ENCODE measurements at places on chromosomes 13 and 19.
A peak's percentile ranks its signal among the peaks of the same experiment; 100 is the strongest.

- no peak for DNase-seq
Measured at GRCh38 chr19:8584965-8585893, 8.0 kb upstream of the MYO1F start.

DNA sequence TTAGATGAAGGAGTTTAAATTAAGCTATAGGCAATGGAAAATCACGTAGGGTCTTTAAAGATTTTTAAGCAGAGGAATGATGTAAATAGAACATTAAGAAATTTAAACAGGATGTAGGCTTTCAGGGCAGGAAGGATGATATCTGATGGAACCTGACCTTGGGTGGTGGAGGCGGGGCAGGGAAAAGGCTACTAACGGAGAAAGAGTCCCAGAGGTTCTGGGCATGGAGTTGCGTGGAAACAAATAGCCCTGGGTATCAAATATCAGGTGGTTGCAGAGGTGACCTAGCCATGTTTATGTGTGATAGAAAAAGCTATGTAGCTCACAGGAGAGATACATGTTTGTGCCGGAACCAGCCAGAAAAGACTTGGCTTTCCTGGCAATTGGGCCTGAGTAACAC is 7.8 kb upstream of the CDK8 start:
- DNase-seq: no peak

DNA sequence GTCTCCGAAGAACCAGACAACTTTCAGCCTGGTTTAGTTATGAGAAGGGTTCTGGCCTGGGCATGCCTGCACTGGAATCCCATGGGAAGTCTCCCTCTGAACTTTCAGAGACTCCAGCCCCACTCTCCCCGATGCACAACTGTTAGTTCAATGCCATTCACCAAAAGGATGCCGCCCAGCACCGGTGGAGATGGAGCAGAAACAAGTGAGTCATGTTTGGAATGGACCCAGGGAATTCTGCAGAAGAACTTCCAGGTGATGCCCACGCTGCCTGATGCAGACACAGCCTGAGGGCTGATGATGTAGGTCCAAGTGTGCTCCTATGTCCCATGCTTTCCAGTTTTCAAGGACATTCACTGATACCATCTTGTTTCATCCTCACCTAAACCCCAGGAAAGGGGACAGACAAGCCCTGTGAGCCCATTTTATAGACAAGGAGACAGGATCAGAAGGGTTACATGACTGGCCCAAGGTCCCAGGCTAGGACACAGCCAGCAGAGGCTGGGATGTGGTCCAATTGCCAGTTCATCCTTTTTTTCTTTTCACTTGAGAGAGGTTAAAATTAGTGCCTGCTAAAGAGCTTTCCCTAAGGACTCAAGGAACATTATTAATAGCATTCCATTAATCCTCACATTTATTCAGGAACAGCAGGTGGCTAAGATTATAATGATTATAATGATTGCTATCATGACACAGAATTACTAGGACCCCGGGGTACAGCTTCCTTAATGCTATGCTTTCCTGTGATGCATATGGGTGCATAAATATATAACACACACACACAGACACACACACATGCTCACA is 39.5 kb downstream of the SIAH3 start:
- peak; percentile 4 for DNase-seq

GRCh38 chr13:29852472-29853054 is 2.1 kb upstream of the UBL3 start:
- no peak for DNase-seq

GRCh38 chr13:78636495-78636894 is 22.5 kb downstream of the OBI1 start:
- no peak for DNase-seq

DNA sequence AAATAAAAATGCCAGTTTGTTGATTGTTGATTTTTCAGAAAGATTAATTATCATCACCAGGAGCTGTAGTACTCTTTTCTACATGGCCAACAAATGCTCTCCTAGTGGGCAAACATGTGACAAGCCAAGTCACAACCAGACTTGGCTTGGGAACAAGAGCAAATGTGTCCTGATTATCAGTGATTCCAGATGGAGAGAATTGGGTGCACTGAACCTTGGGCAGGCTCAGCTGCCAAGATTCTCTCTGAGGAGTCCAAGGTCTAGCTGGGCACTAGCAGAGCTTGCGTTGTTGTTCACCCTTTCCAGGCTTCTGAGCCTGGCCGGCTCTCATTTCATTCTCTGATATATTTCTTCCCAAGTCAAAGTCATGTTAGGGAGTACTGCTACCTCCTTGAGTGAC is 27.3 kb upstream of the GPI start:
- no peak for DNase-seq

DNA sequence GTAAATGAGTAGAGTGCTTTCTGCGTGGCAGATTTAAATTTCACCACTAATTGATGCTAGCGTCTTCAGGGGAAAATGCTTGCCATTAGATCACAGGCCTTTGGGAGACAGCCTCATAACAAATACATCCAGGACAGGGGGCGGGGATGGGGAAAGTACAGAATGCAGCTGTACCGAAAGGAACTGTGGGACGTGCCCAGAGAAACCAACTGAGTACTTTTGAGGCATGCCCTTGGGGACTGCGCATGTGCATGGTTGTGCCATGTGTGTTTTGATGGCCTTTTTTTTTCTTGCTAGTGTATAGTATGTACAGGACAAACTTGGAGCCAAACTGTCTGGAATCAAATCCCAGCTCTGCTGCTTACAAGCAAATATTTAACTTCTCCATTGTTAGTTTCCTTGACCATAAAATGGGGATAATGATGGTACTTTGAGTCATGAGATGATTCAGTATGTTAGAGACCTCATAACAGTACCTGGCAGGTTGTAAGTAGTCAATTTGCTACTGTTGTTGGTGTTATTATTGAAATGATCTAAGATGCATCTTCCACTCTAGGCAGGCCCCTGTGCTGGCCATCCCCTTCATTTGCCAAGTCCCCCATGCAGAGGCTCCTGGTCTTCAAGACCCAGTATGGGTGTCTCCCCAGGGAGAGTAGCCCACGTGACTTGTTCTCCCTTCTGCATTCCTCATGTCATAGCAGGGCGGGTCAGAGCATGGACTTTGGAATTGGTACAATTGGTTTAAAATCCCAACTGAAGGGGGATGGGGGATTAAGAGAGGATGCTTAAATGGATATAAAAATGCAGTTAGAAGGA is 68.3 kb upstream of the NPAS1 start:
- no peak for DNase-seq

- DNase-seq: no peak
Measured at GRCh38 chr19:50358483-50359327, 6.7 kb downstream of the NAPSA start.

GRCh38 chr13:20497006-20497775 is 28.5 kb downstream of the CRYL1 start:
- no peak for DNase-seq

DNA sequence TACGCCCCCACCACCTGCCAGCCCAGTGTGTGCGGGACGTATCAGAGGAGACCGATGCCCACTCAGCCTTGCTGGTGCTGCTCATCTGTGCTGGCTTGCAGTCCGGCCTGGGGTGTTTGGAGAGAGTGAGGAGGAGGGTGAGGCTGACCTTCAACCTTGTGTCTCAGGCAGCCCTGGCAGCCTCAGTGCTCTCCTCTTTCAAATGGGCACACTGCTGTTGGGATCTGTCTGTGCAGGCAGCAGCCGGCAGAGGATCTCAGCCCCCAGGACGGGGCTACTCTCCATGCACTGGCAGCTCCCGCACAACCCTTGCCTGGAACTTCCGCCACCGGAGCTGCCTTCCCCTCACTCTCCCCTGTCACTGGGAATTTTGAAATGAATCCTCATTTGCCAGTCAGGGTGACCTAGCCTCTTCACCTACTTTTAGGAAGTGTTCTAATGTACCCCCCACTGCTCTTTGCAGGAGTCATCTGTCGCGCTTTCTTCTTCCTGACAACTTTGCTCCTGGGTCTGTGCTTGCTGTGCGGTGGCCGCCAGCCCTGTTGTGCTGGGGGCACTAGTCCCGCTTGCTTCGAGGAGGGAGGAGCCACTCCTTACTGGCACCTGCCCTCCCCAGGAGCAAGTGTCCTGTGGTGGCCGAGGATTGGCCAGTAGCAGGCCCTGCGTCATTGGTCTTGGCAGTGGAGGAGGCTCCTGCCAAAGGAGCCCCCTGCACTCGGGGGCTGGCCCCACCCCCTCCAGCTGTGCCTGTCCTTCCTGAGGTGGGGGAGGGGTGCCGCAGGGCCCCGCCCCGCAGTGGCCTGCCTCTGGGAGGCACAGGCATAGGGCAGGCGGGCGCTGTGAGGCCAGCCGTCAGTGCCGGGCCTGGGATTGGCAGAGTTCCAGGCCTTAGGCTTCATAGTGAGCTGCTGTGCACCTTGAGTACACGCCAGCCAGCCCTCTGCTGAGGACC is 53.4 kb downstream of the TSSK6 start:
- DNase-seq: no peak

GRCh38 chr19:1874554-1875185 is 10.6 kb downstream of the ABHD17A start:
- no peak for DNase-seq

DNA sequence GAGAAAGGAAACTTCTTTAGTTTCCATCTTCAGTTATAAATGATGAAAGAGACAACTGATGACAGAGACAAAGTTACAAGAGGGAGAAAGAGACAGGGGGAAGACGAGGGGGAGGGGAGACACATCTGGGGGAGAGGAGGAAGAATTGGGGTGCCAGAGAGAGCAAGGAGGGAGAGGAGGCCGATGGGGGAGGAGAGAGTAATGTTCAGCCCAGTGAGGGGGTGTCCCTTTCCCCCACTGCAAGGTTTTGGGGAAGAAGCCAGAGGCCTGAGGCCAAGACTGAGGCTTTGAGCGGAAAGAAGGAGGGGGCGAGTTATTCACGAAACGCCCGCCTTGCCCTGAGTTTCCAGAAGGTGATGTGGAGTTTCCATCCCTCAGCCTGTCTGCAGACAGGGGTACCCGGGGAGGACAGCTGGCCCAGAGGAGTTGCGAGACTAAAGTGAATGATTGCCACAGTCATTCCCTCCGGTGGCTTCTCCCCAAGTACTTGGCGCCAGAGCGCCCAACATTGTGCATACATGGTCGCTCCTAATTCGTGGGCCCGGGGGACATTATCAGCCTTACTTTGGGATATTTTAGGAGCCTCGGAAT is 558 bp upstream of the PPAN start:
- no peak for DNase-seq

DNA sequence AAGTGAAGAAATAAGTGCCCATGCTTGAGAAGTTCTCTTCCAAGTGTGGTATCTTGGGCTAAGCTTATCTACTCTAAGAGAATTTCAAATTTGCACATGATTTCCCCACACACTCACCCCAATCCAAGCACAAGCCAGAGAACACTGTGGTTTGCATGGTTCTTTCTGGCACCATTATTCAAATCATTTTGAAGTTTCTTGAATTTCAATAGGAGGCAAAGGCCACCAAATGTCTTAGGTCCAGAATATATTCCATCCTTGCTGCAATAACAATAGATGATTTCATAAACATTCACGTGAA is 359.7 kb downstream of the IRS2 start:
- DNase-seq: no peak

DNA sequence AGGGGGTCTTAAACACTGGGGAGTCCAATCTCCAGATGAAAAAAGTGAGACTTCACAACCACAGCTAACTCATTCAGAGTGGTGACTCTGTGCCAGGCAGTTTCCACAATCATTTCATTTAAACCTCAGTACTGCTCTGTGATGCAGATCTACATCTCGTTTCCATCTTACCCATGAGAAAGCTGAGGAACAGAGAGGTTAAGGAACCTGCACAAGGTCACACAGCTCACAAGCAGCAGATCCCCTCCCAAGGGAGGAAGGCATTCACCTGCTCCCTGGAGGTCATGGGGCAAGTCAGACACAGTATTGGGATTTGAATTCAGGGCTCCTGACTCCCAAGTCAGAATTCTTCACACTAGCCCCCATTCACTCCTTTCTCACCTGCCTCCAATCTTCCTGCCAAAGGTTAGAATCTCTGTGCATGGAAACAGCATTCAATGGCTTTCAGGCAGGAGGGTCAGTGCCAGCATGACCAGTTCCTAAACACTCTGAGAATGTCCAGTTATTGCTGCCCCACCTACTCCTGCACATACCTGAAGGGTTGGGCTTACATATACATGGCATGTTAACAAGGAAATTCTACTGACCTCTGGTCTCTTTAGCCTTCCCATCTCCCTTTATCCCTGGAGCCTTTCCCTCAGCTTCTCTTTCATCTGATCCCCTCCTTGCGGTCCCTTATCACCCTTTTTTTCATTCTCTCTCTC is 1.9 kb downstream of the CABP5 start:
- no peak for DNase-seq

- no peak for DNase-seq
Measured at GRCh38 chr19:45440873-45441654, 17.3 kb upstream of the ERCC1 start.

DNA sequence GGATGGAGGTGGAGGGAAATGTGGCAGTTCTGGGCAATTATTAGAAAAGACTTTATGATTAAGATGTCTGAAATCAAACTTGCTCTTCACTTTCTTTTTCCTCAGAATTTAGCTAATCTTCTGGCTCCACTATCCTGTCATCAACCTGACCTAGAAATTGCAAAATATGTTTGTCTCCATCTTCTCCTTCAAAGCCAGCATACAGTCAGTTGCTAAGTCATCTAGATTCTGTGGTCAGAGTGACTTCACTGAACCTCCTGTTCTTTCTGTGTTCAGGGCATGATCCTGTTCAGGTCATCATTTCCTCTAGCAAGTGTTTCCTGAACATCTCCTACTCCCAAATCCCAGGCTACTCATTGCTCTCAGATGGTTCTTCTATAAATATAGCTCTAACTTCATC is 10.8 kb upstream of the CCNA1 start:
- DNase-seq: no peak

GRCh38 chr19:45785781-45786532 is 3.7 kb upstream of the DMPK start:
- DNase-seq: no peak

DNA sequence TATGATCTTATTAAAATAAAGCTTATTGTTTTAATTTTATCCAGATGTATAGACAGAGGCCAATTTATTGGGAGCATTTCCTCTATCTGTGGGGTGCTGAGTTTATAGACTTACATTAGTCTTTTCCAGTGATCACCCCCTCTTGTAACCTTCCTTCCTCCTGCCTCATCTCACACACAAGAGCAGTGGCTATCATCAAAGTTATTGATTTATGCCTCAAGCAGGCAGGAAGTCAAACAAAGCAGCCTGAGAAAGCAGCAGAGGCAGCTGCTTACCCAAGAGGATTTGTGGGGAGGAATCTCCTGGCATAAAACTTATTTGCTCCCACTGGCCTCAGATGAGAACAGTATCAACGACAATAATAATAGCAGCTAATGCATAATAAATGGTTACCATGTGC is 26.3 kb upstream of the DCLK1 start:
- DNase-seq: no peak

- DNase-seq: no peak
Measured at GRCh38 chr13:97215325-97215724, 6.8 kb upstream of the MBNL2 start.

DNA sequence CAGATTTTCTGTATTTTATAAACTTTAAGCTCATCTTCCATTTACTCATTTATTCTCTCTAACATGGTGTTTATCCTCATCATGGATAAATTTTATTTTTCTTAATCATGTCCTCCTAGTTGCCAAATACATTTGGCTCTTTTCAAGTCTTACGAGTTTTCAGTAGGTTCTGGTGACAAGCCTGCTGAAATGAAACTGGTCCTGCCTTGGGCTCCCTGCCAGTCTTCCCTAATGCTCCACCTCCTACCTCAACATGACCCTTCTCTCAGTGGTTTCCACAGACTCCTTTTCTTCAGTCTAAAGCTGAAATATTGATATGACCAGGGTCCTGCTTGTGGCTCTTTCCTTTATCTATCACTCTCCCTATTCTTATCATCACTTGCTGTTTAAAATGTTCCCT is 81.2 kb downstream of the TRPC4 start:
- DNase-seq: no peak
